HepG2 (cell line): ENCODE measurements at places on chromosomes 1 and 21. TPM values are rescaled to one million over a fixed set of nuclear protein-coding genes. Genes with fewer than 3 reads are reported as not detected.

- DNase-seq: no peak
Observed at GRCh38 chr1:104189207-104189606, 439.5 kb downstream of the AMY1C start.

DNA sequence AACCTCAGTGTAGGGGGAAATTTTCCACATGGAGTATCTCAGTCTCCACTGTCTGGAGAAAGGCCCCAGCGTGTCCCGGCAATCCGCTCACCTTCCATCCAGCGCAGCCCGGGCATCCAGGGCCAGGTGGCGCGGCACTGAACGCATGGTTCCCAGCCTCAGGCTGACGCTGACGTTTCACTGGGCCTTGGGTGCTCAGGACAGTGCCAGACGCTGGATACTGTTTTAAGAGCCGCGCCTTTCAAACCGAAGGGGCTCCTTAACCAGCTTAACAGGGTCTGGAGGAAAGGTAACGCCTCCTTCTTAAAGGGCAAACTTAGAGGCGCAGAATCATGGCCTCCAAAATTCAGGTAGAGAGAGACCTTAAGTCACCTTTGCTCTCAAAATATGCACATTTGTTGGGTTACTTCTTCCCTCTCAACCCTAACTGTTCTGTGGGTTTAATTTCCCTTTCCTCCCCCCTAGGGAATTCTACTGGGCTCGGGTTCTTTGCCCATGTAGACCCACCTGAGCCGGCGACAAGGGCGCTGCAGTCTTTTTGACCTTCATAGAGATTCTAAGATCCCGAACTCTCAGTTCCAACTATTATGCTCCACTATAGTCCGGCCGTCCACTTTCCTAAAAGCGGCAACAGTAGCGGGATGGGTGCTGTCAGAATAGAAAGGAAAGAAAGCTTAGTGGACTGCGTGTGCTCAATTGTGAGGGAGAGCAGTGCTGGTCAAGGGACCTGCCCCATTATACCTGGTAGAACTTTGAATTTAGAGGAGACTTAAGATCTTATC is 3.5 kb upstream of the LHX9 start:
- DNase-seq: no peak

DNA sequence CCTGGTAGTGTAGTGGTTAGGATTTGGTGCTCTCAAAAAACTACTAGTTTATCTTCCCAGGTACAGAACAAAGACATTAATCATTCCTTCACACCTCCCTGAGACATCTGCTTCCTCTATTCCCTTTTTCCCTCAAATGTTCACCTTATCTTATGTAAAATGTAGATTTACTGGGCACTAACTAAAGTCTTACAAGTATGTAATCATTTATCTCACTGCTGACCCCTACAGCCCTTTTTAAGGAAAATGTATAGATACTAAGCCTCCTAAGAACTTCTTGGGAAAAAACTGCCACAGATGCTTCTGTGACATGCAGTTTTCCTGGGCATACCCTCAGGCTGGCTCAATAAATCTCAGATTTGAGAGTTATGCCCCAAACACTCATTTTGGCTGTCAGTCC is 50.8 kb upstream of the NEK7 start:
- DNase-seq: no peak

- no peak for DNase-seq
Observed at GRCh38 chr1:224287714-224288113, 42.3 kb downstream of the NVL start.

DNA sequence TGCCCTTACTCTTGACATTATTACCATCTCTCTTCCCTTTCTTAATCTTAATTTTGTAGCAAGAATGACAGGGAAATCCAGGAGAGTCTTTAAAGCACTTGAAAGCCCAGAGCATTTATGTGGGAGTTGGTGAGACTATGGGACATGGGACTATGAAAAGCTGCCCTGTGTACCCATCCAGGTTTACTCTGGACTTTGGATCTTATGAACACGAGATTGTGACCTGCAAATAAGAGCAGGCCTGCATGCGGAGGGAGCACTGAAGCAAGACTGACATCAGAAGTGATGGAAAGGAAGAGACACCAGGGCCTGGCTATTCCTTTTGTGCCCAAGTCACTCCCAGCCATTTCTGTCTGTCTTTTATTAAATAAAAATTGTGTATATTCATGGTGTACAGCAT is 209.6 kb downstream of the NUF2 start:
- DNase-seq: no peak

- DNase-seq: no peak
Observed at GRCh38 chr1:221779771-221780170, 37.9 kb upstream of the DUSP10 start.

Gene MPL
- total RNA-seq: not detected in 2 replicates

Gene LCE2B
- total RNA-seq: not detected in 2 replicates

DNA sequence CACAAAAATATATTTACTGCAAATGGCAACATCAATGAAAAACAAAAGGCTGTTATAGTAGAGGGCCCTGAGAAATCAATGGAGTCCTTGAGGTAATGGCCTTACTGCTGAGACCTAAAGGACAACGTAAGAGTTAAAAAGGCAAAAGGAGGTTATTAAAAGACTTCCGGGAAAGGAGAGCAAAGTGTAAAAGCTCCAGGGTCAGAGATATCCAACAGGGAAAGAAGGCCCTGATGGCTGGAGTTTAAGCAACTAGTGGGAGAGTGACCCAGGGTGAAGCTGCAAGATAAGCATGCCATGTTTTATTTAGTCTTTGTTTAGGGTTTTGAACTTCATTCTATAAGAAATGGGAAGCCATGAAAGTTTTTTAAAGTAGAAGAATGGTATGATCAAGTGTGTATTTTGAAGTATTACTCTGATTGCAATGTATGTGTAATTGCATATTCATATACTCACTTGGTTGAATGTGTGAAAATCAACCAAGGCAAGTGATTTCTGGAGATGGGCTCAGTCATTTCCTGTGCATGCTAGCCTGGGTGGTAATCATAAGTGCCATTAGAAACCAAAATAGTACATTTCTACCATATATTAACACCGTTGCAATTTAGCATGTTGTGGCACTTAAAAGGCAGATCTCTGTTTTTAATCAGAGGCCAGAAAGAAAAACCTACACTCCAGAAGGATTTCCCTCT is 5.3 kb upstream of the DPYD start:
- no peak for DNase-seq

- DNase-seq: no peak
Observed at GRCh38 chr1:30991862-30992606, 73.5 kb downstream of the PUM1 start.

DNA sequence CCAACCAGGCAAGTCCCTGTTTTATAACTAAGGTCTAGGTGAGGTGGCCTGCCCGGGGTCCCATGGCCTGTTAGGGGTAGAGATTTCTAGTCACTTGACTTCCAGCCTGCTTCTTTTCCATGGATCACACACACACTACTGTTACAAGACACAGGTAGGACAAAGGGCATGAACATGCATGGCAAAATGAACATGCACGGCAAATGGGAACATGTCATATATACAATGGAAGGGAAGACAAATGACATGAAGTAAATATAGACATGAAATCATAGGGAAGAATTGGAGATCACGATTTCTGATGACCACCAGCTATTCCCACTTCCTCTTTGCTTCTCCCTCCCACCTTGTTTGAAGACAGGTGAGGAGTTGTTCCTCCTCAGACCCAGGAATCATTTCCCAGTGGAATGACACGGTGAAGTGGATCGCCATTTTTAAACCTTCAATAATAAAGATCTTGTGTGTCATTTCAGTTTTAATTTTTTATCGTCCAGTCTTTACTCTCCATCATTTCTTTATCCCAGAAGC is 47.6 kb upstream of the ATF3 start:
- DNase-seq: no peak

Gene EPHA2
- 15.5 and 33.6 TPM in 2 replicates for total RNA-seq

Gene KIFAP3
- total RNA-seq: 10.0 and 13.1 TPM in 2 replicates

Gene TCP10L
- total RNA-seq: 2.4 and 2.8 TPM in 2 replicates

Gene GUCA2A
- not detected in 2 replicates for total RNA-seq

GRCh38 chr1:40039245-40039756 is 1.2 kb upstream of the CAP1 start:
- no peak for DNase-seq

- no peak for DNase-seq
Observed at GRCh38 chr1:241638909-241639622, 1.1 kb downstream of the CHML start.

DNA sequence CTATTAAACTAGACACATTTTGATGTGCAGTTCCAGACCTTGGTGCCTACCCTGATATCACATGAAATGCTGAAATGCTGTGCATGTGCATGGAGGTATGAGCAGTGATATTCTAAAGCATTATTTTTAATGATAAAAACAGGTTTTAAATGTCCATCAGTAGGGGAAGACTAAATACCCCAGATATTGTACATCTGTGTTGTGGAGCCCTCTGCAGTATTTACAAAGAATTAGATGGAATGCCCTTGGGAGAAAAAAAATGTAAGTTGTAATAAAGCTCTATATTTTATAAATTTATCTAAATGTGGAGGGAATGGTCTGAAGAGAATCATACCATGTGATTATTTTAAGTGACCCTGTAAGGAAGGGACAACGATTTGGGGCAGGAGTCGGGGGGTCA is 39.1 kb upstream of the IGSF5 start:
- DNase-seq: no peak

GRCh38 chr1:228555074-228555994 is 68.2 kb downstream of the RNF187 start:
- DNase-seq: peak; percentile 44

GRCh38 chr1:111110197-111110899 is 29.5 kb downstream of the DRAM2 start:
- DNase-seq: peak; percentile 77

DNA sequence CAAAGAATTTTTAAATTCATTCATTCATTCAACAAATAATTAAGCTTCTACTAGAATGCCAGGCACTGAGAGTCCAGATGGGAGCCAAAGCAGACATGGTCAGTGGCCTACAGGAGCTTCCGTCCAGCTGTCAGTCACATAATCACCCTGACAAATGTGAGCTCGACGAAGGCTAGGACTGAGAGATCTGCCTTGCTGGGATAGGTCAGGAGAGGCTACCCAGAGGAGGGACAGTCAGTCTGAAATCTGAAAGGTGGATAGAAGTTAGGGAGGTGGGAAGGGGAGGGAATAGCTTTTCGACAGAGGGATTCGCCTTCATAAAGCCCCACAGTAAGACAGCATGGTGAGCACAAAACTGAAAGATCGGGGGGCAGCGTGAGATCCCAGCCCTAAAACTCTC is 8.3 kb downstream of the EPHX1 start:
- no peak for DNase-seq

Gene ATAD3C
- total RNA-seq: 3.2 and 4.7 TPM in 2 replicates

DNA sequence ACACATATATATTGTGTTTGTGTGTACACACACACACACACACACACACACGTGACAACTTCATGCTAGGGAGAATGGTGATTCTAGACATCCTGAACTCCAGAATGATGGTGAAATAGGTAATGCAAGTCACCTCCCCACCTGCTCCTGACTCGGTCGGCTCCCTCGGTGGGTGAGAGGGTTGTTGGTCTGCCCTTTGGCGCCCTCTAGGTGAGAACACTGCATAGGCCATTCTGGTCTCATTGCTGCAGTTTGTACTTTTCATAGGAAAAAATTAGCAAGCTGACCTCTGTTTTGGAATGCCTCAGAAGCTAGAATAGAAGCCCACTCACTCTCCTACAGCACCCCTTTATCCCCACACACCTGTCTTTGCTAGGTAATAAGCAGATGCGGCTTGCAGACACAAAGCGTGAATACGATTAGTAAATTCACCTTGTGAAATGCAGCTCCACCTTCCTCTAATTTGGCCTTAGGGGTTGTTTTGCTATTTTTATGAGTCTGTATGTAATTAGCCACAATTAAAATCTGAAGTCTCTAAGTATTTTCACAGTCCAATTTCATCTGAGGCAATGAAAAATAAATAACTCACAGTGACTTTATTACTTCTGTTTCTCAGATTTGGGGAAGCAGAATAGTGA is 130.0 kb upstream of the KCNJ15 start:
- DNase-seq: peak; percentile 35

DNA sequence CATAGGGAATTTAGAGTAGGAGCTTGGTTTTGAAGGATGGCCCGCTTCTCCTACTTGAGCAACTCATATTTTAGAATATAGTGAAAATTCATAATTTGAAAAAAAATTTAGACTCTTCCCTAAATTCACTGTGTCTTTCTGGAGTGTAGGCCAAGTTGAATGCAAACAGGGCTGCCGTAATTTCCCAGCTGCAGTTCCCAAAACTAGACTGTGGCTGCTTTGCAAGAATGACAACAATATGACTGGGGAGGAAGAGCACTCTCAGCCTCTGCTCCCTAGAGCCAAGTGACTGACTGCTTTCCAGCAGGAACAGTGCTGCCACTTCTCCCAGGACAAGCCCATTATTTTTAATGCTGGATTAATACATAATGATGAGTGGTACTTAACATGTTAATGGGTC is 209.0 kb downstream of the RHOU start:
- DNase-seq: no peak

Gene TAS1R1
- total RNA-seq: 0.98 and 1.4 TPM in 2 replicates

GRCh38 chr1:60841116-60842046 is 241.0 kb upstream of the NFIA start:
- DNase-seq: no peak

Gene CFAP57
- 0.14 TPM in 1 of 2 replicates, not detected in the other for total RNA-seq
